ENCODE measurements at places on chromosomes 16 and 17.

DNA sequence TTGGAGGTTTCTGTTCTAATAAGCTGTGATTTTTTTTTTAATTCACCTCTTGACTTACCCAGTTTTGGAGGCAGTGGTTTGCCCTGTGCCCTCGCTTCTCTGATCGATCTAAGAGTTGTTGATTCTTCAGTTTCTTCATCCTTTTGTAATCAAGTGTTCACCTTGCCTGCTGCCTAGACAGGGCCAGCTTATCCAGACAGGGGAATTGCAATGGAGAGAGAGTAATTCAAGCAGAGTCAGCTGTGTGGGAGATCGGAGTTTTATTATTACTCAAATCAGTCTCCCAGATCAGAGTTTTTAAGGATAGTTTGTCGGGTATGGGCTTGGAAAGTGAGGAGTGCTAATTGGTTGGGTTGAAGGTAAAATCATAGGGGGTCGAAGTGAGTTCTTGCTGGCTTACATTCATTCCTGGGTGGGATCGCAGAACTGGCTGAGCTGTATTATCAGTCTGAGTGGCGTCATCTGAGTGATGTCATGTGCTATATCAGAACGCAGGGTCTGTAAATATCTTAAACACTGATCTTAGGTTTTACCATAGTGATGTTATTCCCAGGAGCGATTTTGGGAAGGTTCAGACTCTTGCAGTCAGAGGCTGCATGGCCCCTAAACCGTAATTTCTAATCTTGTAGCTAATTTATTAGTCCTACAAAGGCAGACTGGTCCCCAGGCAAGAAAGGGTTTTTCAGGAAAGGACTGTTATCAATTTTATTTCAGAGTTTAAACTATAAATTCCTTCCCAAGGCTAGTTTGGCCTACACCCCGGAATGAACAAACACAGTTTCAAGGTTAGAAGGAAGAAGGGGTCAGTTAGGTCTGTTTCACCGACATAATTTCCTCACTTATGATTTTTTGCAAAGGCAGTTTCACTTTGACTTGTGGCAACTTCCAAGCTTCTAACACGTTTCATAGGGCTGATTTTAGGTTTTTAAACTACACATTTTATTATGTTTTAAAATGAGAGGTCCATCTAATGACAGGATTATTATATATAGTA, 21.5 kb upstream of the KCNJ16 start:
- DNase-seq: no peak

GRCh38 chr17:81635973-81636504, 873 bp downstream of the NPLOC4 start:
- no peak for DNase-seq

GRCh38 chr17:41579484-41580243, 7.0 kb downstream of the KRT14 start:
- DNase-seq: peak; percentile 29

DNA sequence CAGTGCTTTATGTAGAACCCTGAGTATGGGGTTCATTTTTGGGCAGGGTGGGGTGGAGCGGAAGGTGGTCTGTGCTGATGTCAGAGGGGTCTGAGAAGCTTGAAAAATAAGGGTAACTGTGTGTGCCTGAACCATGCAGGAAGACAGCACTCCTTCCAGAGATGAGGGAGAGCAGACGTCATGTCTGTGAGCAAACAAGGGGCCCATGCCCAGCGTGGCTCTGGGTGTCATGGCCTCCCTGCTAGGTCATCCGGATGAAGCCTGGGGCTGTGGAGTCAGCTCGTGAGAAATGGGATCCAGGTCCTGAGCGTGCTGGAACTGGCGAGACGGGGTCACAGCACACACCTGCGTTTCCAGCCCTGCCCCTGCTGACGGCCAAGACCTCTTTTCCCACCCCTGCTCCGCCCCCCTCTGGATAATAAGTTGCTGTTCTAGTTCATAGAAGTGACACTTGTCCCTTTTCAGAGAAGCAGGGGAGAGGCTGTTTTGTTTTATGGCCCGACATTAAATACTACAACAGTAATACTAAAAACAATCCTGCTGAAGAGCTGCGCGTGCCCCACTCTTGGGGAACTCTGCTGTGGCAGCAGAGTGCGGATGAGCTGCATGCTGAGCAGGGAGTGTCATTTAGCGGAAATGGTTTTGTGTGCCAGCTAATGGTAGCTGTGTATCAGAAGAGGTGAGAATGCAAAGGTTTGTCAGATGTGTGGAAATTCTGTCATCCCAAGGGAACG, 92.6 kb downstream of the RPTOR start:
- no peak for DNase-seq

DNA sequence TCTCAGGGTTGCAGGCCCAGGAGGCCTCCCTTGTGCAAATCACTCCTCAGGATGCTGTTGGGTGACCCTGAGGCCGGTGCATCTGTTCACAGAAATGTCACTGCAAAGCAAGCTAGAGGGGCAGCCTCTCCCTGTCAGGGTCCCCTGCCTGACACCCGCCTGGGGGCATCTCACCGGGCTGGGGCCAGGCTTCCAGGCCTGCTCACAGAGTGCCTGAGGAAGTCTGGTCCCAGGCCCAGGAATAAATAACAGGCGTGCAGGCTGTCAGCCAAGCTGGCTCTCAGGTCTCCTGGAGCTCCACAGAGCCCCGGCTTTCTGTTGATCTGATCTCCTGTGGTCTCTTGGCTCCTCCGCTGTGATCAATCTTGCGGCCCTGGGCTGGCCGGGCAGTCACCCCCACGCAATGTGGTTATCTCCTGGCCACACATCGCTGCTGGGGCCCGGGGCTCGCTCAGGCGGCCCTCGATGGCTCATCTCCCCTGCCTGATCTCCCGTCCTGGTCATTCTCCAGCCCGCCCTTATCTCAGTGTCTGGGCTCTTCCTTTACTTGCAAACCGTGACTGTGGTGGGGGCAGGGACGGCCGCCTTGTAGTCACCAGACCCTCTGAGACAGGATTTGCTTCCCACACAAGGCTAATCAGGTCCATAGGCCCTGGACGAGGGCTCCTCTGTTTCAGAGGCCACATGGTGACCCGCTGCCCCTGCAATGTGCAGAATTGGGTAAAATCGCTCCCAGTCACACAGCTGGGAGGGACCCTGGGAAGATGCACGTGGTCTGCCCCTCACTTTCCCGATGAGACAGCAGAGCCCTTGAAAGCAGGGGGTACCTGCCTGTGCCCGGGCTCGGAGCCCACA, 231.2 kb upstream of the GSE1 start:
- no peak for DNase-seq

- DNase-seq: no peak
Measured at GRCh38 chr16:72972878-72973571, 74.9 kb downstream of the ZFHX3 start.

Data from effector CD4-positive, alpha-beta T cell (primary cell).